ENCODE measurements at places on chromosomes 7 and 10.
A peak's percentile ranks its signal among the peaks of the same experiment; 100 is the strongest.

GRCh38 chr10:70830164-70830563, 14.4 kb downstream of the SGPL1 start:
- no peak for DNase-seq

DNA sequence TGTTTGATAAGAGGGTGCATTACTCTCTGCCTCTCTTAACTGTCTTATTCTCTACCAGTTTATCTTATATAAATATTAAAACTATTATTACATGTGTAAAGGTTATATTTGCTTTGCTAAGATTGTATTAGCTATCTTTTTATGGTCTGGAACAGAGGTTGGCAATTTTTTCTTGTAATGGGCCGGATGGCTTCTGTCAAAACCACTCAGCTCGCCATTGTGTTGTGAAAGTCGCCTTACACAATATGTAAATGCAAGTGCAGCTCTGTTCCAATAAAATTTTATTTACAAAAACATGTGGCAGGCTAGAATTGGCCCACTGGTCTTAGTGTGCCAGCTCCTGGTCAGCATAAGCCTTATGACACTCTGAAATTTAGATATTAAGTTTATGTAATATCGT, 185.8 kb downstream of the SDK1 start:
- DNase-seq: no peak

DNA sequence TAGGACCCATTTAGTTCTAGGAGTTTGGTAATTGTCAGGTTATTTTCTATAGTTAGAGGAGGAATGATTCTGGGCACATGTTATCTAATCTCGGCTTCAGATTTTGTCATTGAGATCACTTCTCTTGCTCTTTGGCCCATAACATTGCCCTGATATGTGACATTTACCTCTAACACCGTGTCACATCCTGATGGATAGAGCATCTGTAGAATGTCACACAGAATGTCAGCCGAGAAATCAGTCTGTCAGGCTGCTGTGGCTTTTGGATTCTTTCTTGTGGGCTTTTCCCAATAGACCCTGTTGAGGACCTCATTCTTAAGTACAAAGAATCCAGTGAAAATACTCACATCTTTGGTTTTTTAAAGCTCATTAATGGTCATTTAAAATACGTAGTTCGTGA, 142.4 kb downstream of the LRRC4 start:
- DNase-seq: no peak

- DNase-seq: no peak
Measured at GRCh38 chr7:25600262-25600920, 372.1 kb upstream of the NPVF start.

DNA sequence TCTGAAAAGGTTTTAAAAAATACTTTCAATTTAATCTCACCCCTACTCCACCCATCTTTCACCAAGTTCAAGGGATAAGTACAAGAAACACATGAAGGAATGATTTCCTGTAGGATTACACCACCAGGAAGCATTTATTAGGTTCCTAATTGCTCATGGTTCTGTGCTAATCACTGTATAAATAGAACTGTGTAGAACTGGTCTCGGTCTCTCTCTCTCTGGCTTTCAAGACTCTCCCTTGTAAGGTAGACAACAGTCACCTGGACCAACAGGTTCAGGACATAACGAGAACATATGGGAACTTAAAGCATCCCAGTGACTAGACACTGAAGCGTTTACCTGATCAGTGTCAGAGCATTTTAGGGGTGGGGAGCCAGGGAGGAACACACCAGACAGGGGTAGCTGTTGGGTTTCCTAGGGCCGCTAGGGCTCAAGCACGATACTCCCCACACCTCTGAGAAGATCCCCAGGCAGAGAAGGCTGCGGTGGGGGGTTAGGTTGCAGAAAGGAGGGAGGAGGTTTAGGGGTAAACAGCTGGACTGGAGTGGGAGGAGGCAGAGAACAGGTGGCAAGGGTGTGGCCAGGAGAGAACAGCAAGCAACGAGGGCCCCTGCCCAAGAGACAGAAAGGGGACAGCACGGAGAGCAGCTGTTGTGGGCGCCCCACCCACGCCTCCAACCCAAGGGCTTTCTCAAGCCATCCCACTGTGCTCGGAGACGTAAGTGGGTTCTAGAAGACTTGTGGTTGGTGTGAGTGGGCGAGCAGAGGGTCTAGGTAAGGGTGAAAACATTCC, 52.5 kb upstream of the USP6NL start:
- DNase-seq: no peak

GRCh38 chr7:96481796-96482195, 159.9 kb upstream of the SLC25A13 start:
- DNase-seq: no peak

DNA sequence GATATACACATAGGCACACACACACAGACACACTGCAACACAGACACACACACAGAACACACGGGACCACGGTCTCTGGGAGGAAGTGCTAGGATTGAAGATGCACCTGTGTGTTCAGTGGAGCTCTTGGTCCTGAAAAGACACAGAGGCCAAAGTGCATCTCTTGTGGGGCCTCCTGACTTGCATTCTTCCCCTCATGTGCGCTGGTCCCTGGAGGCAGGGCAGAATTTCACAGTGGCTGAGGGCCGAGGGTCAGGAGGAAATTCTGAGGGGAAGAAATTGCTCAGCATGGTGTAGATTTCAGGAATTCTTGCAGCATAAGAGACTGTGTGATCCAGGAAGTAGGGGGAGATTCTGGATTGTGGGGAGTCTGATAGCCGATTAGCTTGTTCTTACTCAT, 35.9 kb downstream of the WDFY4 start:
- no peak for DNase-seq

- peak; percentile 22 for DNase-seq
Measured at GRCh38 chr7:50276483-50276882, 28.0 kb upstream of the IKZF1 start.

DNA sequence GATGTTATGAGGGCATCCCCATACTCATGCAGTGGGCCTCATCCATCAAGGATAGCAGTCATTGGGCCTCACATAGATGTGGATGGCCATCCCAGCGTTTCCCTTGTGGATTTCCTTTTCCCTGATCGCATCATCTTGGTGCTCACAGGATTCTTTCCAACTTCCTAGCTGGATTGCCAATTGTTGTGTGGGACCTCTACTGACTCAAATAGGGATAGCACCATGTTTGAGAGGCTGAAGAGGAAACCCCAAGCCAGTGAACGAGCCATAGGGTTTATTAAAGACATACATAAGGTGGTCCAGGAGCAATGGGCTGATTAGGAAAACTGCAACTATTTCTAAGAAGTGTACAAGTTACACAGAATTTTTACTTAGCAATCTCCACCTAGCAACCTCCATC, 21.8 kb downstream of the ASZ1 start:
- no peak for DNase-seq

GRCh38 chr10:91378061-91378460, 32.1 kb upstream of the HECTD2 start:
- DNase-seq: peak; percentile 12

GRCh38 chr7:729140-730000, 2.3 kb upstream of the PRKAR1B start:
- DNase-seq: no peak

DNA sequence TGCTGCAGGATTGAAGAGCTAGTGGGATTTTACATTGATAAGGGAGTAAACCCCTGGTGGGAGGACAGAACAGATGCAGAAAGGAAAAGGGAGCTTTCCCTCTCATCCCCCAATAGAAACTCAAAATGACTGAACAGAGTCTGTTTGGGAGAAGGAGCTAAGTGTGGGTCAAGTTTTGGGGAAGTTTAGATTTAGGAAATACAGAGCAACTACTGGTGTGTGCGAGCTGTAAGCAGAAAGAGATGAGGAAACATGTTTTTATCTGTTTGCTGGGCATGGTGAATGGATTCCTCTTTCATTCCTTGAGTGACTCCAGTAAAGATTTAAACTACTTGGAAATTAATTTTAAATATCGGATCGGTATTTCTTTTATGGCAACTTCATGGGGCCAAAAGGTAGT, 132.7 kb downstream of the AOAH start:
- DNase-seq: no peak

DNA sequence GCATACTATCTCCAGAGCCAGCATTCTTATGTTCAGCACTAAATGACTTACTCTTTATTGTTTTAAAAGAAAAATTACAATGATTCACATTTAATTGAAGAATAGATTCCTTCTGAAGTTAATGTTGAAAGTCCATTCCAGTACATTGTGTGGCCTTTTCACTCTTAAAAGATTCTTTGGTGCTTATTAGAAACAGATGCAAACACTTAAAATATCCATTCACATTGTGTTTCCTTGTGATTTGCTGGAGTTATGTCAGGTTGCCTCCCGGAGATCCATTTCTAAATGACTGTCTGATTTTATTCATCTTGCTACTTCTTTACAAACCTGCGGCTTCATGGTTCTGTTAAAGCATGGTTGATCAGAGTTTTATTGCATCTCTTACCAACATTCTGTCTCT, 152.8 kb downstream of the FOXP2 start:
- DNase-seq: no peak

GRCh38 chr10:119078422-119079179, 2.0 kb downstream of the EIF3A start:
- no peak for DNase-seq

DNA sequence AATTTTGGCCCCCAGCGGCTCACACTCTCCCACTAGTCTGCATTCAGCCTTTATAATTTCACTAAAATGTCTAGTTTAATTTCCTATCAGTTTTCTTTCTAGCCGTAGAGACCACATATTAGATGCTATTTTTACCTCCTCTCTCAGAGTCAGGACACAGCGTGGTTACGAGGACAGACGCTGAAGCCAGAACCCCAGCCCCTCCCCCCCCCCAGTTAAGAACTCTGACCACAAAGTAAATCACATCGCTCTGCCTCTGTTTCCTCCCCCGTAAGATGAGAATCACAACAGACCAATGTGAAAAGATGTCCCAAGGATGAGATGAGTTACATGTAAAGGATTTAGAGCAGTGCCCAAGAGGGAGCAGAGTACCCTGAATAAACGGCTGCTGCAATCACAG, 11.1 kb upstream of the TARP start:
- no peak for DNase-seq

DNA sequence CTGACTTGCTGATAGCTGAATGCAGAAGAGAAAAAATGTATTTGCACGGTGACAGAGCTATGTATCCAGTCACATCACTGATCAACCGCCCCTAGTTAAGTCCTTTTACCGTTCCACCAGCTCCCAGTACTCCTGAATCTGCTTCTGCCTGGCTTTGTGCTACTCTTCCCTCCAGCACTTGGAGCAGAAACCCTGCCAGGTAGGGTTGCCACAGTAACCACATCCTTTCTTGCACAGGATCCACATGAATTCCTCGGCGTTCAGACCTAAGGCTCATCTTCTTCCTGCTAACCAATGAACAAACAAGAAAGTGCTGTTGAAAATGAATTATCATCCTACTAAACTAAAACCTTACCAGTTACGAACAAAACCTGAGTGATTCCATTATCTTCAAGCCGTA, 52.0 kb upstream of the KCTD7 start:
- no peak for DNase-seq

- DNase-seq: no peak
Measured at GRCh38 chr7:750111-750905, 23.2 kb upstream of the PRKAR1B start.

GRCh38 chr10:71939861-71940474, 24.2 kb upstream of the CHST3 start:
- no peak for DNase-seq

DNA sequence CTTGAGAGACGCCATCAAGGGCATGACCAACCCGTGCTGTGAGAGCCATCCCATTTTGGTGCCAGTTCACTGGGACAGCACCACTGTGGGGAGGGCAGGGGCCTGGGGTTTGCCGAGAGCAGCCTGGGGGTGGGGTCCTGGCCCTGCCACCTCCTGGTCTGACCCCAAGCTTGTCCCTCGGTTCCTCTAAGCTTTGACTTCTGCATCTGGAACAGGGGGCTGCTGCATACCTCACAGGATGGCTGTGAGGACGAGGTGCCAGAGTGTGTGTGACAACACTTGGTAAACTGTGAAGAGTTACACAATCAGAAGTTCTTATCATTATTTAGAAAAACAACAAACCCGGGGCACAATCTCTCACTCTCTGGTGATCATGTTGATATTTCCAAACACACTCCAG, 89.9 kb downstream of the CRTAC1 start:
- DNase-seq: no peak

All from NCI-H1105 treated with DMSO at 0.1 percent for 48 hours (cell line).